ENCODE measurements at places on chromosomes 1 and 21.

DNA sequence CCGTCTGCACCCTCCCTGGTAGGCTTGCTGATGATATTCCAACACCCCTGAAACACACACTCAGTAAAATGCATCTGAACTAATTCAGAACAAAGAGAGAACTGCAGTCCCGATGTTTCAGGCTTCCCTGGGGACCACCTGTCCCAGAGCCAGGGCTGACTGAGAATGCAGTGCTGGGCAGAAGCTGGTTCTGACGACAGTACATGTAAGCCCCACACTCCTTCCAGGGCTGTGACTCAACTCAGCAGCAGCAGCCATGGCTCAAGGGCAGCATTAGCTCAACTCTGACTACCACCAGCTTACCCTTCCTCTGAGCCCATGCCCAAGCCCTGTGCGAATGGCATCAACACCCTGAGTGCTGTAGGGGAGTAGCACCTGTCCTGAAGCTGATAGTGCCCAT, 56.4 kb upstream of the SIPA1L2 start:
- DNase-seq: no peak

- DNase-seq: no peak
Observed at GRCh38 chr1:53138991-53139884, 3.2 kb downstream of the SLC1A7 start.

DNA sequence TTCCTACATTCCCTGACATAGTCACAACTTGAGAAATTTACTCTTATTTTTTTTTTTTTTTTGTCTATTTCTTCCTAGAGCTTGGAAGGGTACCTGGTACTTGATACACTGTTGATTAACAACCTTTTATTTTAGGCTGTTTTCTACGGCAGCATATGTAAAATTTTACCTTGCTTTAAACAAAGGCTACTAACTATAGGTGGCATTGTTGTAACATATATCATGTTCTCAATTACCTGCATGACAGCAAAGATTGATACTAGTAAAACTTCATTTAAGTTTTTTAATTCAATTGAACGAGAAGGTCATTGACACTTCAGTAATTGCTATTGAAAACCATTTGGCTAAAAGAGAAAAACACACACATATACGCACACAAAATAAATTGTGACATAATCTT, 238.3 kb upstream of the ESRRG start:
- DNase-seq: no peak

DNA sequence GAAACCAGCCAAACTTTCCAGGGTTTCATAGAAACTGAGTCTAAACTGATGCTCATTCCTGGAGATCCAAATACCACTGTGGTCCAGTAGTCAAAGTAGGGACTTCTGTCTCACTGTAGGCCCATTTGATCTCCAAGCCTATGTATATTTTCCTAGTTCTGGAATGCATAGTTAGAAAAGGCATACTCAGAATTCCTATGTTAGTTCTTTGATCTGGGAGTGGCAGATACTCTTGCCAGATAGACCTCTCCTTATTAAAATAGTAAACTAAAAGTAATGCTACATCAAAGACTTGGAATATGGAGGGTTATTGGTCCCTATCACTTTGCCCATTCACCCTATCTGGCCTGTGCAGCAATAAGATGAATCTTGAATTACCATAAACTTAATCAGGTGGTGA, 10.4 kb upstream of the SGIP1 start:
- no peak for DNase-seq

- no peak for DNase-seq
Observed at GRCh38 chr1:66434096-66434495, 99.9 kb upstream of the SGIP1 start.

DNA sequence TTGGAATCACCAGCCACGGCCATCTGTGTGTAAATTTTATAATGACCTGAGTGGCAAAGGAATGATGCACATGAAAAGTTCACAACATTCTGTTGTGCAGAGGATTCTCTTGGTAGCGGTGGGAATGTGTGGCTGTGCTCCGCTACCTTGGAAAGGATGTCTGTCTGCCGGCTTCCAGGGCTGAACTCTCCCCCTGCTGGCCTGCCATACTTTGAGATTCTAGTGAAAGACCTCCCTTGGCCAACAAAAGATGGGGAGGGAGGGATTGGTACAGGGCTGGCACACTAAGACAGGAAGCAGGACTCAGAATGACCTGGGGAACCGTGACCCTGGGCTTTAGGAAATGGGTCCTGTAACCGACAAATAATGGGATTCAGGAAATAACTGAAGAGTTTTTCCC, 194.5 kb upstream of the PLD5 start:
- no peak for DNase-seq

GRCh38 chr1:18999359-18999758, 42.9 kb upstream of the IFFO2 start:
- DNase-seq: no peak

Measured in stimulated activated CD4-positive, alpha-beta T cell treated with anti-CD3 and anti-CD28 coated beads, Interleukin-4, amount 100 ng/mL, for 4 hours (primary cell).